ENCODE measurements at places on chromosomes 1 and 21.

DNA sequence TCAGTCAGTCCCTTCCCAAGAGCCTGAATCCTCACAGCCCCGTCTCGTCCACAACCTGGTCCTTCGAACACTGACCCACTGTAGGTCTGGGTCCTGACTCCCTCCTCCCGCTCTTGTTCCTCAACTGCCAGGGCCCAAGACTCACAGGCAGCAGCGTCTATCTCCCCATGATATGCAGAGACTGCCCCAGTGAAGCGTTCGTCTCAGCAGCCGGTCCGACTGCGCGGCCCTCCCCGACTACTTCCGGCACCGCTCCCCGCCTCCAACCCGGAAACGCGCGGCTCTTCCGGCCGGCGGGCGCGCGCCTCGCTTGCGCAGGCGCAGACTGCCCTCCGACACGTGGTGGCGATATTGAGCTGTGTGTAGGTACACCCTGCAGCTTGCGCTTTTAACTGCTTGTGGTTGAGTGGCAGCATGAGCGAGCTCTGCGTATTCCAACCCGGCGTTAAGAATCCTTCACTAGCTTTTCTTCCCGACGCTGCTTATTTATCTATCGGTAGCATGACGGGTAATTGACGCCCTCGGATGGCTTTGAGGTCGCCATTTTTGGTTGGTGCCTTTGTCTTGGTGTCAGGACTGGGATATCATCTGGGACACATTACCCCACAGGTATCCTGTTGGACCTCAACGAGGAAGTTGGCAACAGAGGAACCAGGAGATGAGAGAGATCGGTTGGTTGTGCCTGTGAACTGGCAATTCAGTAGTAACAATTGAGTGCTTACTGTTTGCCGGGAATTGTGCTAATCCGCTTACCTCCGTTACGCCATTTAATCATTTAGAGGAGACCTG is at the start of gene TAF12:
TAF12 (minus strand) TSS at position 221 of the 789 bp plus-strand sequence. CDS start 20,986 bp downstream, outside the sequence.
- peak; percentile 73 for DNase-seq

- no peak for DNase-seq
Measured at GRCh38 chr1:223519116-223519515, 125.9 kb downstream of the CCDC185 start.

DNA sequence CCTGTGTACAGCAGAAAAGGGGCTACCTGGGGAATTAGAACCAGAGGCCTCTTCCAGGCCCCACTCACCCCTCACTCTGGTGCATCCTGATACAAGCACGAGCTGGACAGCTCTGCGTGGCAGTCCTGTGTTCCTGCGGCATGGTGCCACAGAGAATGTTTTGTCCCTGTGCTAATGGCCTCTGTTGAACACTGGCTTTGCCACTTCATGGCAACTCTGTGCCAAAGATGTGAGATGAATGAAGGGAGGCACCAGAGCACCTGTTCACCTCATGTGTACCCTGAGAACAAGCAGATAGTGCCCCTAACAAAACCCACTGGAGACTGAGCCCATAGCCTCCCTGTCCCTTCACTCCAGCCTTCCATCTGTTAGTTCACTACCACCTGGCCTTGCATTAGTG is 199.3 kb upstream of the COA6 start:
- DNase-seq, result no peak

DNA sequence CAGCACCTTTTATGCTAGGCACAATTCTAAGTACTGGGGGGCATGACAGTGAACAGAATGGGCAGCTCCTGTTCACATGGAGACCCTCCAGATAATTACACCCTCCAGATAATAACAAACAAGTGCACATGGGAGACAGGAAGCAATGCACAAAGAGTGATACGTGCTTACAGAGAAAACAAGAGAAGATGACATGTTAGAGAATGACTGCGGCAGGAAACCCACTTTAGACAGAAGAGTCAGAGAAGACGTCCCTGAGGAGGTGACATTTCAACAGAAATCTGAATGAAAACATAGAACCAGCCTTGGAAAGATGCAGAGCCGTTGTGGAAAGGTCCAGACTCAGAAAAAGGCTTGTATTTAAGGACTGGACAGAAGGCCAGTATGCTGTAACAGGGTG is 54.7 kb upstream of the ARTN start:
- no peak for DNase-seq

GRCh38 chr1:193387406-193387805 is 201.0 kb upstream of the B3GALT2 start:
- DNase-seq, result no peak

DNA sequence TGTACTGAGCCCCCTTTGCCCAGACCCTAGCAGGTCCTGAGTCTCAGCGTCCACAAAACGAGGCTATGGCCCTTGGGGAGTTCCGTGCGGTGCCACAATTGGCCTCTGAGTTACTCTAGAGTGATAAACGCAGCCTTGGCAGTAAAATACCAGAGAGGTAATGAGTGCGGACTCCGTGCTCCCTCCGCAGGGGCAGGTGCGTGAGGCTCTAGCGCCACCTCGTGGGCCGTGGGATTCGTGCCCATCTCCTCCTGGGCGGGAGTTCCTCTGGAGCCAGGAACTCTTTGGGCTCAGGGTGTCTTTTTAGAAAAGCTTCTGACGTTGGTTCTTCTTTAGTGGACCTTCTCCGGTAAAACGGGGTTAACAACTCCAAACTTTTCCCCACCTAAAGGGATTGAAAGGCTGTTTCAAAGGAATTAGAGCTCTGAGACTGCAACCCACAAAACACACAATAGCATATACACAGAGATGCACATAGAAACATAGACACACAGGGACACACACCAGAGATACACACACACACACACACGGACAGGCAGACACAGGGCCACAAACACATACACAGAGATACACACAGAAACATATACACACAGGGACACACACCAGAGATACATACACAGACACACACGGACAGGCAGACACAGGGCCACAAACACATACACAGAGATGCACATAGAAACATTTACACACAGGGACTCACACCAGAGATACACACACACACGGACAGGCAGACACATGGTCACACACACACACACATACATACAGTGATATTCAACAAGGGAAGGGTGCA is 99.4 kb downstream of the KCNJ15 start:
- peak; percentile 84 for DNase-seq

DNA sequence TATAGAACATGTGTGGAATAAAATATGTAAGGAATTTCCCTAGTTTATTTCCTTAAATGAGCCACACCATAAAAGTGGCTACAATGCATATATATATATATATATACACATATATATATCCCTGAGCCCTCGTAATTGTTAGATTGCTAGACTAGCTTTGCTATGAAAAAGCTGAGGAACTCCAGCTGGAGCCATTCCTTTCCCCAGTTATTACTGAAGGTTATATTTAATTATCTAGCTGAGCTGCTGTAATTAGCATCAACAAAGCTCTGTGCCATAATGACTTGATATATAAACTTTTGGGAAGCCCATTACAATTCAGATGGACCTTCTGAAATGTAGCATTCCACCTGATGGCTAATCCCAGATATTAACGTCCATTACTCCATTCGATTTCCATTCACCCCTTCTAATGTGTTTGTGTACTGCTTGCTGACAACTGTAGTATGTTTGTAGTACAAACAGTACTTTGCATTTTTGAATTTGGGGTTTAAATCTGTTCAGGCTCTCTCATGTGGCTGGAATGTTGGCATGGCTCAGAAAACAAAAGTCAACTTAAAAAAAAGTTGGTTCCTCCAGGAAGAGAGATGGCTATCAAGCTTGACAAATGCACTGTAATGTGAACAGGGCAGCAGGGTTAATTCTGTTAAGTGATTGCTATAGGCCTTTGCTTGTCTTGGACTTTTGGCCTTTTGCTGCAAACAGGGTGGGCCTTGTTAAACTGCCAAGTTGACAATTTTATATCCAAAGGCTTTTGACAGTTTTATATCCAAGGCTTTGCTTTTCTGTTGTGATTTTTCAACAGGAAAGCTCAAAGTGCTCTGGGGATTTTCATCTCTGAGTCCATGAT is 170.0 kb downstream of the LTN1 start:
- DNase-seq, result no peak

DNA sequence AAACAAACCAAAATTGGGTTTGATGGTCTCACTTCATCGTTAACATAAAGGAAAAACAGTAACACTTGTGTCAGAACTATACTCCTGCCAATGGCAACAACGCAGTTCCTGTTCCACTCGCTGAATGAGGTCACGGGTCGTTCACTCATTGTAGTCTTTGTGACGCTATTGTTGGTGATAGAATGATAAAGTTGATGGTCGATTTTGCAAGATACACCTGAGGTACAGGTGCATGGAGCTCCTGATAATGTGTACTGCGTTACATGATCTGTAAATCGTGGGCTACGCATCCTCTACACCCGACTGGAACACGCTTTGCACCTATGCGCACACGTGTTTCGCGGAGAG is 391 bp upstream of the CENPS start:
- DNase-seq, result no peak

DNA sequence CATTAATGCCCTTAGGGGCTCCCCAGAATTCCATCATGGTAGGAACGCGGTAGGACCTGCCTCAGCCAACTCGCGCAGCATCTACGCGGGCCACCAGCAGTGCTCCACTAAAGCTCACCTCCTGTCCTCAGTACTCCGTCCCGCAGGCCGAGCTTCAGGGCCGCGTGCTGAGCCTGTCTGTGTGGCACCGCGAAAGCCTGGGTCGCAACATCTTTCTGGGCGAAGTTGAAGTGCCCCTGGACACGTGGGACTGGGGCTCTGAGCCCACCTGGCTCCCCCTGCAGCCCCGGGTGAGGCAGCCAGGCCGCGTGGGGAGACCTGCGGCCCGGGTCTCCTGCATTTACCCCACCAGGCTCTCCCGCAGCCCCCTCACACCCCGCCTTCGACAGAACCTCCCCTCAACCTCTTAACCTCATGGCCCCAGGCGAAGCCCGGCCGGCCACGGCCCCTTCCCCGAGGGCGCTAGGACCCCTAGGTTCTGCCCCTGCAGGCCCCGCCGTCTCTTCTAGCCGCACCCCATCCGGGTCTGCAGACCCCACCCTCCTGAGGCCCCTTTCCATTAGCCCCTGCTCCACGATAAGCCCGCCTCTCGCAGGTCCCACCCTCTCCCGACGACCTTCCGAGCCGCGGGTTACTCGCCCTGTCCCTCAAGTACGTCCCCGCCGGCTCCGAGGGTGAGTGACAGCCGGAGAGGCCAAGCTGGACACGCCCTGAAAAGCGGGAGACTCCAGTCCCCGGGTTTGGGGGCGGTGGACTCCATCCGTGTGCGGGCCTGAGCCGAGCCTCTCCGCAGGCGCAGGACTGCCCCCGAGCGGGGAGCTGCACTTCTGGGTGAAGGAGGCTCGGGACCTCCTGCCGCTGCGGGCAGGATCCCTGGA is 9.1 kb downstream of the SYTL1 start:
- DNase-seq, result no peak

GRCh38 chr1:184352776-184353175 is 34.1 kb upstream of the C1orf21 start:
- no peak for DNase-seq

- peak; percentile 38 for DNase-seq
Measured at GRCh38 chr1:184051485-184052193, at the start of gene TSEN15. TSEN15 (plus strand) TSS chr1:184051730; CDS start chr1:184051756, 26 bp downstream.

- no peak for DNase-seq
Measured at GRCh38 chr1:201356701-201357100, 20.8 kb downstream of the TNNT2 start.

GRCh38 chr1:187306710-187307415 is 478.1 kb downstream of the PLA2G4A start:
- DNase-seq, result no peak

GRCh38 chr1:33378976-33379375 is 51.9 kb downstream of the PHC2 start:
- DNase-seq, result no peak

DNA sequence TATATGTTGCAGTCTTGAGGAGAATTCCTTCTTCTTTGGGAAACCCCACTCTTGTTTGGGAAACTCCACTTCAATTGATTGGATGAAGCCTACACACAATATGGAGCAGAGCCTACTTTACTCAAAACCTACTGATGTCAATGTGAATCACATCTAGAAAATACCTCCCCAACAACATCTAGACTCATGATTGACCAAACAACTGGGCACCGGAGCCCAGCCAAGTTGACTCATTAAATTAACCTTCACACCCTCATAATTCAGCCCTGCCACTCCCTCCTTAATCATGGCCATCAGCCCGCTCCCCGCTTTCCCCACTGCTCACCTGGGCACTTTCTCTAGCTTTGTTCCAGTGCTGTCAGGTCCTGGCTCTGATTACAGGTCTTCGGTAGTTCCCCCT is 208.1 kb upstream of the MAP1LC3C start:
- no peak for DNase-seq

GRCh38 chr1:99131546-99131945 is 126.9 kb upstream of the PLPPR5 start:
- no peak for DNase-seq

- DNase-seq, result no peak
Measured at GRCh38 chr21:38257667-38258066, 876 bp downstream of the KCNJ15 start.

DNA sequence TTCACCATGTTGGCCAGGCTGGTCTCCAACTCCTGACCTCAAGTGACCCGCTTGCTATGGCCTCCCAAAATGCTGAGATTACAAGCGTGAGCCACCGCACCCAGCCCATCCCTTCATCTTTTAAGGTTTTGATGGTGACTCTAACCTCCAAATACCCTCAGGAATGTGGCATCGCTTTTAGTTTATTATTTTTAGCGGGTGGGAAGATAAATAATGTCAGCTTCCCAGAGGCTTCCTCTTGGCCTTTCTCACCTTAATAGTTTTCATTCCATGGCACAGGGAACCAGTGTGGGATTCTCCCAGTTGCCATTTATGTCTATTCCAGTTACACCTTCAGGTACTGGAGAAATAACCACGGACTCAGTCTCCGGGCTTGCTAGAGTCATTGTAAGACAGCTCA is 92.1 kb upstream of the LRRN2 start:
- no peak for DNase-seq

DNA sequence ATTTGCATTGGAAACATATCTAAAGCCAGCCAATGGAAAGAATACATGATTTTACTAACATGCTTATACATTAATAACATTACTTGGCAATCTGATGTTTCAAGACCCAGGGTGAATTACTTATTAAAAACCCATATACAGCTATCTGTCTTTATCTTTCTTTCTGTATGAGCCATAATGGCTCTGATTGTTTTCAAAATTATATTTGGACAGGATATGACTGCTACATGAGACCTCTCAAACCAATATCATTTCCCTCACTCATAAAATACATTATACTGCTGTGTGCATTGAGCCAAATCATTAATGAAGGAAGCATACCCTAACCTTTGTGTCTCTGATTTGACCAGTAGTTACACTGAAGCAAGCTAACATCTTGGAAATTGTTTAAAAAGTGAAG is 205.9 kb upstream of the DPYD start:
- DNase-seq, result no peak

DNA sequence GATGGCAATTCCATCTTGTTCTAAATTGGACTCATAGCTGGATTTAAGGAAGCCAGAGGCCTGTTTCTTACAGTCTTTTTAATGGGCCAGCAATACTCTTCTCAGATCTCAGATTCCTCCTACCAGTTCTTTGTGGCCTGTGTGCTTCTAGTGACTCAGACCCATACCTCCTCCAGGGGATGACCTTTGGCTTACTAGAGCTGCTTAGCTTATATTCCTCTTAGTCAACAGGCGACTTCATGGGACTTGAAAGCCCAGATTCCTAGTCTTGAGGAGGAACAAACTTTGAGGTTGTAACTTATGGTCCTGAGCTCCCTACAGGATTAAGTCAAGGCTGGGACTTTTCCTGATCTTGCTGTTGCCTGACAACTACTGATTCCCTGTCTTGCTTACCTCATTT is 12.4 kb upstream of the PAPPA2 start:
- no peak for DNase-seq
